Activated naive CD4-positive, alpha-beta T cell (primary cell): ENCODE measurements at places on chromosomes 7 and 10.

DNA sequence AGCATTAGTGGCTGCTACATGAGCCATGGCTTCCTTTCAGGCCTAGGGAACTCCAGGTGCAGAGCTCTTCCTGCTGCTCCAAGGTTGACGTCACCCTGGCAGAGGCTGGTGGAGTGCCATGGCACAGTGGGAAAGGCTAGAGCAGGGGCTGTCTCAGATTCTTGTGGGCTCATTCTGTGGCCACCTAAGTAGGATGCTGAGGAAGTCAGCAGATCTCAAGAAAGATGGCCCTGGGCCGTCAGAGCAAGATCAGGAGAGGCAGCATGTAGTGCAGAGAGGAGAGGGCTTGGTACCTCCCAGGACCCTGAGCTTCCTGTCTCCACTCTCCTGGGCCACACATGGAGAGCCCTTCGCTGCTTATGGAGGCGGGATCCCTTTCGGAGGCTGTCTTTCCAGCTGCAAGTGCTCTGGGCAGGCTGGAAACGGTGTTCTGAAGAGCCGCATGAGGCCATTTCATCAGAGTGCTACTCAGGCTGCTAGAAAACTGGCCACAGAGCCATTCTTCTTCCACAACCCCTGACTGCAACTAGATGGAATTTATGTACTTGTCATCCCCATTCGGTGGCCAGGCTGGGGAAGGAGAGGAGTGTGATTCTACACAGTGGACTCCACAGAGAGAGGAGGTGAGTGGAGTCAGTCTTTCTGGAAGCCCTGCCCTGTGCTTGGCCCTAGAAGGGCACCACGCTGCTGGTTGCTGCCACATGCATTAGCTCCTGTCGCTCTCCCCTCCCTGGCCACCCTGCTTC lies 304.2 kb downstream of the RPS24 start:
- DNase-seq, result no peak

DNA sequence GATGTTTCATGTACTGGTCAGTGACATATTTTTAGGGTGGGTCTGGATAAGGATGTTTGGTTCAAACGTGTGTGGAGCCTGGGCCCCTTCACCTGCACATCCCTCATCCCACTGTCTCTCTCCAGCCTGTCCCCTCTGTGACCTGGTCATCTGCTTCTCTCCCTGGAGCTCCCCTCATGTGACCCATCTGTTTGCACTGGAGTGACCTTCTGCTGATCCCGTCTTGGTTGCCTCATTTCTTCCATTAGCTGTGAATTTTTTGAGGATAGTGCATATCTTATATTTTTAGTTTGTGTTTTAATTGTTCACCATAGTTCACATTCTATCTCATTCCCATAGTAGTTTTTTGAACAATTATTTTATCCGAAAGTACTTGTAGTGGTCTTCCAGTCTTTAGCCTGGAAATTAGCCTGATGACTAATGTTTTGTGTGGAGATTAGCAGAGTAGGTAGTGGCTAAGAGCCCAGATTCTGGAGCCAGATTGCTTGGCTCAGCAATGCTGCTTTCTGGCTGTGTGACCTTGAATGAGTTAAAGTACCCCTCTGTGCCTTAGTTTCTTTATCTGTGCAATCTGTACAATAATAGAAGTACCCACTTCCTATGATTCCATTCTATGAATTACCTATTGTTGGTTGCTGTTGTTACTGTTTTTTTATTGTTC lies 224.5 kb downstream of the LRMDA start:
- DNase-seq, result no peak

DNA sequence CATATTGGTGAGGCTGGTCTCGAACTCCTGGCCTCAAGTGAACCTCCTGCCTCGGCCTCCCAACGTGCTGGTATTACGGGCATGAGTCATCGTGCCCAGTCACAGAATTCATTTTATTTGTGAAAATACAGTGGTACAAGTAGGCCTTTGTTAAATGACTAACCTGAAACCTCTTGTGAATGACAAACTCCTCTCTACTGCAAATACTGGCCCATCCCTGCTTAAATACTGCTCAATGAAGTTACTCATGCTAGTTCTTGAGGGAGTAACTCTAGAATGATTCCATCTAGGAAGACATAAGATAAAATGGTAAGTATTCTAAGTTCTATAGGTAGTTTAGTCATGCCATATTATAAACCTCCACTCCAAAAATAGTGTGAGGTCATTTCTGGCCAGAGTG lies 80.7 kb downstream of the UBE2H start:
- DNase-seq, result no peak

DNA sequence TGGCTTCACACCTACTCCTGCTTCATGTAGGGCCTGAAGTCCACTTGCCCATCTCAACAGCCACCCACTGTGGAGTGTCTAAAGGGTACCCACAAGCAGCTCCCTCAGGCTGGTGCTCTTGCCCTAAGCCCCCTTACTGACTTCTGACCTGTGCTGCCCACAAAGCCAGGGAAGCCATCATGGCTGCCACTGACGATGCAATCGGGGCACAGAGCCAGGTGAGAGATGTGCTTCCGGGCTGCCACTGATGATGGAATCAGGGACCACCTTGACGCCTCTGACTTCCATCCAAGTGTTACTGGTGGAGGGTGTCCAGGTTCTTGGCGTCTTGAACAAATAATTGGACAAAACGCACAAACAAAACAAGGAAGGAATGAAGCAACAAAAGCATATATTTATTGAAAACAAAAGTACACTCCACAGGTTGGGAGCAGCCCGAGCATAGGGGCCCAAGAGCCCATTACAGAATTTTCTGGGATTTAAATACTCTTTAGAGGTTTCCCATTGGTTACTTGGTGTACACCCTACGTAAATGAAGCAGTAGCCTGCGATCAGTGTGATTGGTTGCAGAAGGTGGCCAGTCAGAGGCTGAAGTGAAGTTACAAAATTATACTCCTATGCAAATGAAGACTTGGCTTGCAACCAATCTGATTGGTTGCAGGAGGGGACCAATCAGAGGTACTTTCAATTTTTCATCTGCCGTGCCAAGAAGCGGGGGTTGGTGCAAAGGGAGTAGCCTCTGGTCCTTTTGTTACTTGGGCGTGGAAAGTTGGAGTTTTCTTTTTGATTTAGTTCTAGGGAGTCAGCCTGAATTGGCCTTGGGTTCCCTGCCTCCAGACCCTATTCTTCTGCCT lies 4.5 kb downstream of the CPA2 start:
- no peak for DNase-seq

- DNase-seq, result no peak
Measured at GRCh38 chr10:102196893-102197292, 29.2 kb upstream of the ELOVL3 start.

- DNase-seq, result no peak
Measured at GRCh38 chr10:5930272-5930671, 40.2 kb downstream of the FBH1 start.

- DNase-seq, result no peak
Measured at GRCh38 chr7:28520074-28521015, 108.0 kb downstream of the CREB5 start.

DNA sequence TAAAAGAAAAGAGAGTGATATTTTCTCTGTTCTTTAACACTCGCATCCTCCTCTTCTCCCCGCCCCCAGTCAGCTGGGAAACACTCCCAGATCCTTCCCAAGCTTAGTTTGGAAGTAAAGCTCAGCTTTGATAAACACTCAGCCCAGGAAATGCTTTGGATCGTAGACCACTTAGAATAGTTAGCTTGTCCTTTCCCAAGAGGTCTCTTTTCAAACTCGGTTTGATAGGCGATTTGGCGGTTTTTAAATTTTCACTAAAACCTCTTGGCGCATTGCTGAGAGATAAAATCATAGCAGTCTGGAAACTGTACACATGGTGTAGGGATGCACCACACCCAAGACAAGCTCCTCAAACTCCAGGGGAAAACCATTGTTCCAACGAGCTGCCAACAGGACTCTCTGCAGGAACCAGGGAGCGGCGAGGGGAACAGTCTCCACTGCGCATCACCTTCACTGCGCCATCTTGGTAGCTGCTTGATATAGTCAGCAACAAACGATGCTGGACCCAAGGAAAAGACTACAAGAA lies 22.3 kb downstream of the SMURF1 start:
- DNase-seq, result no peak

DNA sequence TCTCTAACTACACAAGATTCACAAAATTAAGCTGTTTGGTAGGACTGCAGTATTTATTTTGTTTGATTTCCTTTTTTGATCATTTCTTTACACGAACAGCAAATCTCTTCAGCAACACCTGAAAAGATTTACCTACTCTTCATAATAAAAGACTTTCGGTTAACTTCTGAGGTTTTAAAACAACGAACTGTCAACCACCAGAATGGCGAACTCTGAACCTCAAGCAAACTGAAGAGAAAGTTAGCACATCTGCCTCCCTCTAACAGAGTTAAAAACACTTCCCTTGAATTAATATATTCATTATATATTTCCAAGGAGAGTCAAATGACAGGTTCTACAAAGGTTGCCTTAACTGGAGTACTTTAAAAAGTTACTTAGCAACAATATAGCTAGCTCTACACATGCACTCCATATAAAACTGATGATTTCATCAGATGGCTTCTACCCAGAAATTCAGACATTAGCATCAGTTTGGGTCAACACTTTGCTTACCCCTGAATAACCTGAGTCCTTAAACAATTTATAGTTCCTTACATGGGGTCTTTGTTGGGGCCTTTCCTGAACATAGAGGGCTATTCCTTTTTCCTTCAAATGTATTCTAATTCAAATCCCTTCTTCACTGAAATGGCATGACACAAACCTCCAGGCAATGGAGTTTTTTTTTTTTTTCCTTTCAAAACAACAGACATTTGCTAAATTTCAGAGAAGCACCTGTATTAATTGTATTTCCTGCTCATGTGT lies 118.3 kb downstream of the SEM1 start:
- DNase-seq, result no peak

DNA sequence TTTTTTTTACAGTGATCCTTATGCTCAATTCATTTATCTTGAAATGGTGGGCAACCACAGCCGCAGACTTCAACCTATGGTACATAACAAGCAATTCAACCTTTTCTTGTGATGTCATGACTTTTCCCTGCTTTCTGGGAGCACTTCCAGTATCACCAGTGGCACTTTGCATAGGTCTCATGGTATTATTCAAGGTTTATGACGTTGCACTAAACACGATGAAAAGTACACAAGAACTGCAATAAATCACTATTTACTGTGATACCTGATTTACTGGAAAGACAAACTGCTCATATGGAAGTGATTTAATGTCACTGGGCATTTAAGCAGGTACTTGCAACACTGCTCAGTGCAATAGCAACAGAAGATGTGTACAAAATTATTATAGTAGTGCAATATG lies 251.7 kb upstream of the CXCL12 start:
- no peak for DNase-seq

DNA sequence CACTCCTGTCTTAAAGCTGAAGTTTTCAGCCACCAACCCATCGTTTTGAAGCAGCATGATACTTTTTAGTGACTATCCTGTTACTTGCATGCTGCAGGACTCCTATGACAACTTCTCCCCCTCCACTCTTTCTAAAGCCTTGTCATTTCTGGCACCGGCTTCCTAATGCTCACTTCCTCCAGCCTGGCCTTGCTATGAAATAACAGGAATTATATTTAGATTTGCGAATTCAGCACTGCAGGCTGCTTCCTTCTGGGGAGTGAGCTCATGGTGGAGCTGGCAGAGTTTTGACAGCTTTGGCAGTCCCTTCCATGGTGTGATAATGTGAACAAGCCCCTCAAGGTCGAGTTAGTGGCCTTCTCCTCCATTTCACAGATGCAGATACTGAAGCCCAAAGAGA lies 13.4 kb downstream of the BLNK start:
- DNase-seq, result no peak

DNA sequence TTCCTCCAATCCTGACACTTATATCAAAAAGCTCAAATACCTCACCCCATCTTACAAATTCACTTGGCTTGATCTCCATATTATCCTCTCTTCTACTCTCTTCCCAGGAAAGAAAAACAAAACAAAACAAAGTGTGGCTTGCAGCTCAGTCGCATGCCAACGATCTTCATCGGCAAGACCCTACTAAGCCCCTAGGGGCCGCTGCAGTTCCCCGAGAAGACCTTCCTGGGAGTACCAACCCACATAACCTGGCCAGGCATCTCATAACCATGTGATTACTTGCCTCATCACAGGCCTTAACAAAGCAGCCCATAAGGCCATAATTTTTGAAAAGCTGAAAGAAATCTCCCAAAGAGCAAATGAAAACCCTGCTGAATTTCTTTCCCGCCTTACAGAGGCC lies 103.7 kb downstream of the ZNF92 start:
- no peak for DNase-seq

DNA sequence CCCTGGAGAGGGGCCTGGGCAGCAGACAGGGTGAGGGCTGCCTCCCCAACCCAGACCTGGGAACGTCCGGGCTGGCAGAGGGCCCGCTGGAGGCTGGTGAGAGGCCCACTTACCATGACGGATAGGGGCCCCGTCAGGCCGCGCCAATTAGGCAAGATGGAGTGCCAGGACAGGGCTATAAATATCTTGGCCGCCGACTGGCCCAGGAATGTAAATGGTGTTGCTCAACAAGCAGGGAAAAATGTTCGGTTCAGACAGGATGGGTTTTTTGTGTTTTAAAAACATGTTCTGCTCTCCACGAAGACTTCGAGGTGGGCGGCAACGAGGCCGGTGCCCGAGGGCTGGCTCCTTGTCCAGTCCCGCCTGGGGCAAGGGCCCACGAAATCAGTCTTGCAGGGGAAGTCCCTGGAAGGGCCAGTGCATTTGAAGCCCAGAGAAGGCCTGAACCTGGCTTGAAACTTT lies 35.8 kb upstream of the ELN start:
- no peak for DNase-seq

DNA sequence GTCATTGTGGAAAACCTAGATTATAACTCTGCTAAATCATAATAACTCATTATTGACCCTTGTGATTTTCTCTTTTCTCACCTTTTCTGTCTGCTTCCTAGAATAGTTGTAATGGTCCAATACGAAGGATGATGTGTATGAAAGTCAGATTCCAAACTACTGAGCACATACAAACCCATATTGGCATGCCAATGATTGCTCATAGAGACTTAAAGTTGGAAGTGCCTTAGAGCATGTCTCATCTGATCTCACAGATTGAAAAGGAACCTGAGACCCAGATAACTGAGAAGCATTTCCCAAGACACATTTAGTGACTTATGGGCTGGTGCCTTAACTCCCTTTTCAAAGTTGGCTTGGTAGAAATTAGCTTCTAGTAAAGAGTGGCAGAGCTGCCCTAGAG lies 594.3 kb downstream of the REEP3 start:
- DNase-seq, result no peak
